Left colon (tissue), 2 donors: ENCODE measurements at places on chromosomes 4 and X.

DNA sequence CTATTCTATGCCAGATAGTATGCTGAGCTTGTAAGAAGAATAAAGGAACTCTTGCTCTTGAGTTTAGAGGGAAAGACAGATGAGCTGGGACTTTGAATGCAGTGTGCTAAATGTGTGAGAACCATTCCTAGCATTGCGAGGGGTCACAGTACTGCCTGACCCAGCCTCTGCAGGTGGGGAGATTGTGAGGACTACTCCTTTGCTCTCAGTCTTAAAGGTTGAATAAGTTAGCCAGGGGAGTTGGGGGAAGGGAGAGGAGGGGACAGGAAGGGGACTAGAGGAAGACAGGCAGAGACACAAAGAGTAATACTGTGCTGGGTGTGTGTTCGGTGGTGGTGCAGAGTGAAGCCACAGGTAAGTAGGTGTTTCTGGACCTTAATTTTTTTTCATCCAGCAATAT is 41.7 kb downstream of the DCUN1D4 start:
- no peak for DNase-seq

DNA sequence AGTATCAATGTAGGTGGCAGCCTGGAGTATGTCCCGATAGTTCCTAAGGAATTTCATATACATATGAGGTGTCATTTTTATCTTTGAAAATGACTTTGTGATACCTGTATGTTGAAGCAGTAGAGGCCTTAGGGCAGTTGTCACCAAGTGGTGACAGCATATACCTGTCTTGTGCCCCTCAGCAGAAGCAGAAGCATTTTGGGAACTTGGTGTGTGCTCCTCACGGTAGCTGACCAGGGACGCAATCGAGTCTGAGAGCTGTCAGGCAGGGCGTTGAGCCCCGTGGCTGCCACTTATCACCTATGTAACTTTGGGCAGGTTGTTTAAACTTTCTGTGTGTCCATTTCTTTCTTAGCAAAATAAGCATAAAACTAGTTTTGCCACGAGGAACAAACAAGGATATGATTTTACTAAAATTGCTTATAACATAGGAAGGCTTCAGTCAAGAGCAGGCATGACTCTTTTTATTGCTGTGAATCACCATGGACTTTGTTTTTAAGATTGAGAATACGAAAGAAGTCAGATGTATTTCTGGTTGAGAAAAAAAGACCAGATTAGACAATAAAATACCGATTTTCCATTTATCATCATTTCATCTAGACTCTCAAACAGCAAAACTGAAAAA is 161.5 kb downstream of the CPE start:
- no peak for DNase-seq

GRCh38 chrX:66020631-66021334 is 19.1 kb downstream of the VSIG4 start:
- no peak for DNase-seq

GRCh38 chr4:25069014-25069413 is 38.3 kb upstream of the LGI2 start:
- no peak for DNase-seq

GRCh38 chr4:140666889-140667614 is 89.1 kb downstream of the TBC1D9 start:
- DNase-seq, result no peak

DNA sequence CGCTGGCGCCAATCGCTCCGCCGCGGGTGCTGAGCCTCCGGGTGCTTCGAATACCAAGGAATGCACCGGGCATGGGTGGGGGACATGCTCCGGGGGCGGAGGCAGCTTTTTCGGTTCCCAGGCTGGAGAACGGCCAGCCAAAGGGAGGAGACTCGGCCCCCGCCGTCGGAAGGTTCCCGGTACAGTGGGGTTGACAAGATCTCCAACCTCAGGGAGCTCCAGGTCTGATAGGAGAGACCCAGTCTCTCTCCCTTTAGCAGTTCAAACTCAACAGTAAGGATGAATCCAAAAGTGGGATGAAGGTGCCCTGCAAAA is 29.1 kb upstream of the BCORL1 start:
- DNase-seq, result no peak

- peak; percentile 84 for DNase-seq
These were observed 622 bp downstream of the TAFAZZIN start for GRCh38 chrX:154411981-154412340.

- DNase-seq, result no peak
These were observed 85.5 kb downstream of the SNCA start for GRCh38 chr4:89751416-89751815.

- DNase-seq, result no peak
These were observed 57.1 kb downstream of the ENPEP start for GRCh38 chr4:110532901-110533589.

GRCh38 chrX:39491548-39492297 is 606.0 kb downstream of the BCOR start:
- peak; percentile 51 for DNase-seq

DNA sequence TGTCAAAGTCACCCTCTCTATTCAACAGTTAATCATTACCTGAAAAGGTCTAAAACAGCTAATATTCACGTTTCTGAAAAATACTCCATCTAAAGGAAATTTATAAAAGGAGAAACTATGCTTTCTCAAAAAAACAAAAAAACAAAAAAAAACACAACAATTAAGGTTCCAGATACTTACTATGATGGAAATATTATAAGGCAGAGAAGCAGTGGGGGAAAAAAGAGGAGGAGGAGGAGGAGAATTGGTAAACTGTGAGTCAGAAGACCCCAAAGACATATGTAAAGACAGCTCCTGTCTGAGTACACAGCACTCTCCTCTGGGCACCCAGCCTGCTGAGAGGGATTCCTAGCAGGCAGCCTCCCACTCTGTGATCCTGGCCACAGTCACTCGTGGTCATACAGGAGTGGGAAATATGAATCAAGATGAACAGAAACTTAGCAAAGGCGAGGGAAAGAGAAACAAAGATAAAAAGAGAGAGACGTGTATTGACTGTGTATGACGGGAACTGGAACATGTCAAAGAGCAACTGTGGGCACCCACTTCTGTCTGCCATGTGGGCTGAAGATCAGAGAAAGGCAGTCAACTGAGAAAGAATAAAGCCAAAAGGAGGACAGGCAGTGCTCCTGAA is 12.5 kb downstream of the KLHL15 start:
- DNase-seq, result no peak

DNA sequence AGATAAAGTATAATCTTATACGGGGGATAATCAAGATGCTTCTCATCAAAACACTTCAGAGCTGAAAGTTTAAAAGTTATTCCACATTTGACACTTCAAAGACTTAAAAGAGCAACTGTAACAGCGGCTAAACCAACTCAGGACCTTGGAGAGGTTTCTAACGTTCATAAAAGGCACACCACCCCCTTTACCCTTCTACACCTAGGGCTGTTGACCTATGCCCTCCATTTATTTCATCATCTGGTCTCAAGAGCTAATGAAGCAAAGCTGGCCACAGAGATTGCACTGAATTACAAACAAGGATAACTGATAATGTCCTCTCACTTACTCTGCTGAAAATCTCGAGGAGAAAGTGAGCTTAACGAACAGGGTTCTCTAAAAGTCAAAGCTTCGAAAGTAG is 1.1 kb upstream of the RPS6KA6 start:
- no peak for DNase-seq

DNA sequence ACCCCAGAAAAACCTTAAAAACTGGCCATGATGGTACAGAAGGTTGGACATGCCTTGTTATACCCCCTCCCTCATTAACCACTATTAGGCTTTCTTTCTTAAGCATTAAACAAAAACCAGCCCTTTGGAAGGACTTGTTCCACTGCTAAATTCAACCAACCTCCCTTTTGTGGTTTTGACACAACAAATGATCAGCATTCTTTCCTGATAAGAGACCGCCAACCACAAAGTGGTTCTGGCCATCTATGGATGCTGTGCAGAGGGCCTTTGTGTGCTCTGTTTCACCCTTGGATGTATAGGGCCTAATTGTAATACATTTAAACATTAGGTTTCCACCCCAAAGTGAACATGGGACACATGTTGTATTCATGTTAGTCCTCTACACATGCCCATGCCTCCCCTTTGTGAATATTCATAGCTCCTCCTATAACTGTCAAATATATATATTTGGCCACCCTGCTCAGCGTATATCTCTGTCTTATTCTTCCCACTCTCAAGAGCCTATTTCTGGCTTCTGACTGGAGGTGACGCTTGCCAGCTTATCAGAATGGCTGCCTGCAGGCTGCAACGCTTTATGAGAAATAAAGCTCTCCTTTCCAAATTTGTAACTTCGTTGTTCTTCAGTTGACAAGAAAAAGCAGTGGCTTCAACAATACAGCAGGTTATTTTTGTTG is 126.6 kb downstream of the NPNT start:
- DNase-seq, result no peak

DNA sequence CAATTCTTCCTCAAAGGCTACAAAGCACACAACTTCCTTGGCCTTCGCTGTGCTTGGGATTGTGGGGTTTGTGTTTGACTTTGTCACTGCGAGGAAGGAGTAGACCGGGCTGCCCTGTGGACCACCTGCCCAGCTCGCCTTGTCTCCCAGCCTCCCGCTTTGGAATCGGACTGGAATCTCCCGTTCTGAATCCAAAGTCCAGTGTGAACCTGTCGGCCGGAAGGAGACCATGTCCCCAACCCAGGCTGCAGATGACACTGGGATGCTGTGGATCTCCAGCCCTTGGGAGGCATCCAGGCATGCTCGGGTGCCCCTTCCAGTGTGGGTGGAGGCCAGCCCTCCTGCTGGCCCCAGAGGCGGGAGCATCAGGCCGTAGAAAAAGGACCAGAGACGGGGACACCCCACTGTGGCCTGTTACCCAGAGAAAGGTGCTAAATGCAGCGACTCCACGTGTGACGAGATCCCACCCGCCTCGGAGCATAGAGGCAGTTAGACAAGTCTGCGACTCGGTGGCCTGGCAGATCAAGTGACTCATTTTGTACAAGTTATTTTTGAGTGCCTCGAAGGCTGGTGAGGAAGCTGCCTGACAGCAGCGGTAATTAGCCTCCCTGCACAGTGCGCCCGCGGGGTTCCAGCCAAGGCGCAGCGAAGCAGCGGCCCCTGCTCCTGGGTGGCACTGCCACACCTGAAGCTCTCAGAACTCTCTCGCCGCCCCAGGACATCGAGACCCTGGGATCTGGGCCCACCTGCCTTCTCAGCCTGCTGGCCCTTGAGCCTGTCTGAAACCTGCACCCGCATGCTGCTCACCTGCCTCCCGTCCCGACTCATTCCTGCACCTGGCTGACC is 57.5 kb downstream of the ADRA2C start:
- no peak for DNase-seq

- no peak for DNase-seq
These were observed 18.8 kb upstream of the MXD4 start for GRCh38 chr4:2280531-2281300.

DNA sequence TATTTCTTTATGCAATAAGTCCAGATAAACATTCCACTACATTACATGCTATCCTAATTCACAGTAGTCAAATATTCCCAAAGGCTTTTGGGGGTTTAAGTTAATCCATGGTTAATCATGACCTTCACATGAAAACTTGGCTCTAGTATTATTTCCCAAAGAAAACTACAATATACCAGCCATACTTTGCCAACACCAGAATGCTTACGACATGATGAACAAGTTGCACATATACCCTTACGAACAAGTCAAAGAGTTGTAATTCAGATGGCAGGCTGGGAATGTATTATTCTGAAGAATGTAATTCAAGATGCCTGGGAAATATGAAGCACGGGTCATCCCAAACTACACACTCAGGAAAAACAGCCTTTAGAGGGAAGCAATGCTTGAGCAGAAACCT is 499.6 kb downstream of the PPARGC1A start:
- no peak for DNase-seq

DNA sequence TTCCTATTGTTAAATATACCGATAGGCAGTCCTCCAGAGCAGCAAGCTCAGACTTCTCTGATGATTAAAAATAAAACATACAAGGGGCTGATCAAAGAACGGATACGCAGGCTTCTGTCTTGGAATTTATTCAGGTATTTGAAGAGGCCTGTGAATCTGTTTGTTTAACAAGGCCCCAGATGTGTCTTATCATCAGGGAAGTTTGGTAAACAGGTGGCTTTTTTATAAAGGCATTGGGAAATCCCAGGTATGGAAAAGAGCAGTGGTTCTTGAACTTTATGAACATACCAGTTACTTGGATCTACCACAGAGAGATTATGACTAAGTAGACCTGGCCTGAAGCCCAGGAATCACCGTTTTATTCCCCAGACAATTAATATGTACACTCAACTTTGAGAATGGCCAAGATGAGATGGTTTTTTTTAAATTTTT is 47.9 kb downstream of the SOWAHB start:
- DNase-seq, result no peak

GRCh38 chr4:107283587-107284559 is 247.8 kb upstream of the DKK2 start:
- no peak for DNase-seq

DNA sequence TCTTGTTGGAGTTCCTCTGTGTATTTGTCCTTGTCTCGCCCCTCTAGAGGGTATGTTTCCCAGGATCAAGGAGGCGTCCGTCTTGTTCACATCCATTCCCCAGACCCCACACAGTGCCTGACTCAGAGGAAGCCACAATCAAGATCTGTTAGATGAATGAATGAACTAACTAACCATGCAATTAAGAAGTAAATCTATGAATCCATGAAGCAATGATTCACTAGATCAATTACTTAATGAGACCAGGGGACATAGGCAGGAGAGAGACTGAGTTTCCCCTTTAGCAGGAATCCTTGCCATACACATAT is 11.9 kb downstream of the BLOC1S4 start:
- no peak for DNase-seq

GRCh38 chr4:75705198-75705977 is 19.0 kb upstream of the USO1 start:
- DNase-seq, result no peak

- DNase-seq, result no peak
These were observed 84.3 kb downstream of the NBDY start for GRCh38 chrX:56813318-56813837.

GRCh38 chr4:48299560-48299959 is 29.9 kb upstream of the TEC start:
- no peak for DNase-seq

GRCh38 chr4:84498935-84499623 is at the start of gene NKX6-1:
Gene NKX6-1, minus strand, starts transcription at chr4:84499292. Its CDS starts 1,064 bp downstream, at chr4:84498228.
- peak; percentile 54 for DNase-seq

DNA sequence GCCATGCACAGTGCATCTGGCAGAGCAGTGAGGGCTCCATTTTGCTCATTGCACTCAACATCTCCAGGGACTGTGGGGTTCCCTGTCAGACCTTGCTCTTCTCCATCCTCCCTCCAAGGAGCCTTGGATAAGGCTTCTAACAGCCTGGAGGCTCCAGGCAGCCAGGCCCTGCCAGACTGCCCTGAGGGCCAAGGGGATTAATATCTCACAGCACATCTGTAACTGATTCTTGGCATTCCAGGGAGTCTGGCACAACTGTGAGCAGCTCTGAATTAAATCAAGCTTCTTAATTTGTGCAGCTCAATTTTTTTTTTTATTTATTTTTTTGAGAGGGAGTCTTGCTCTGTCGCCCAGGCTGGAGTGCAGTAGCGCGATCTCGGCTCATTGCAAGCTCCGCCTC is 224.5 kb upstream of the PGRMC2 start:
- DNase-seq, result no peak
